ENCODE measurements at places on chromosomes 1 and 21.
A peak's percentile ranks its signal among the peaks of the same experiment; 100 is the strongest.

GRCh38 chr1:98965394-98965793 is 39.3 kb downstream of the PLPPR5 start:
- no peak for DNase-seq

GRCh38 chr1:224498574-224499170 is 64.1 kb upstream of the WDR26 start:
- no peak for DNase-seq

GRCh38 chr1:15684042-15684461 is at the start of gene PLEKHM2:
Gene PLEKHM2, plus strand, starts transcription at chr1:15684320. Its CDS starts 239 bp downstream, at chr1:15684559.
- DNase-seq, result peak; percentile 76

GRCh38 chr21:26888256-26888655 is 43.0 kb upstream of the ADAMTS1 start:
- no peak for DNase-seq

DNA sequence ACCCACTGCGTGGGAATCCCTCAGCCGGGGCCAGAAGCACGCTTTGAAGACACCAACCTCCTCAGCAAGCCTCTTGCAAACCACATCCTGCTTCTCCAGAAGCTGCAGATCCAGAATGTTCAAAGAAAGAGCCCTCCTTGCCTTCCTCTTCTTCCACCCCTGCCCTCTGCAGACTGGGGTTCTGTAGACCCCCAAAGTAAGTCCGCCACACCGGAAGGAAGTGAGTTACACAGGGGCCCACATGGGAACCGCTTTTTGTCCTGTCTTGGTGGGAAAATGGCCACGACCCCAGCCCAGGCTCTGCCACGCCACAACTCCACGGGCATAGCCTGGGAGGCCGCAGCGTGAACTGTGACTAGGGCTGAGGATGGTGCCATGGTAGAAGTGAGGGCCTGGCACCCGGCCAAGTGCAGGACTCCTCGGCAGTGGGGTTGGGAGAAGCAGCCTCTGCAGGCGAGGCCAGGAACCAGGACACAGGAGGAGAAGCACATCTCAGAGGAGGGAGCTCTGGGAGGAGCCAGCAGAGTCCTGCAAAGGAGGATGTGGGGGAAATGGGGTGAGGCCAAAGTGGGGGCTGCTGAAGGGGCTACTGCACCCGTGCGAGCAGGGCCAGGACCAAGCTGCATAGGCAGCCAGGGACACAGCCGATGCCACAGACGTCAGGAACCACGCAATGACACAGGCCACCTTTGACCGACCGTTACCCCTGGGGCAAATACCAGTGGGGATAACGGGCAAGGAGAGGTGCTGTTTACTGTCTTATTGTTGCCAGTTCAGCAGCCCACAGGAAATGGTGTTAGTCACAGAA is 30.9 kb downstream of the PDE9A start:
- DNase-seq, result peak; percentile 80
